ENCODE measurements at places on chromosomes 7 and 10.

GRCh38 chr10:133445751-133446708 lies 7.7 kb upstream of the SCART1 start:
- DNase-seq = no peak

GRCh38 chr7:97043281-97043680 lies 18.6 kb upstream of the DLX5 start:
- no peak for DNase-seq

GRCh38 chr7:25521236-25521635 lies 292.9 kb upstream of the NPVF start:
- DNase-seq = no peak

GRCh38 chr7:41825927-41826480 lies 123.1 kb upstream of the INHBA start:
- no peak for DNase-seq

All from suprapubic skin (tissue), 4 donors.